ENCODE measurements at places on chromosomes 3 and 15.

- no peak for DNase-seq
These were observed 366.5 kb downstream of the LPP start for GRCh38 chr3:188520466-188520865.

DNA sequence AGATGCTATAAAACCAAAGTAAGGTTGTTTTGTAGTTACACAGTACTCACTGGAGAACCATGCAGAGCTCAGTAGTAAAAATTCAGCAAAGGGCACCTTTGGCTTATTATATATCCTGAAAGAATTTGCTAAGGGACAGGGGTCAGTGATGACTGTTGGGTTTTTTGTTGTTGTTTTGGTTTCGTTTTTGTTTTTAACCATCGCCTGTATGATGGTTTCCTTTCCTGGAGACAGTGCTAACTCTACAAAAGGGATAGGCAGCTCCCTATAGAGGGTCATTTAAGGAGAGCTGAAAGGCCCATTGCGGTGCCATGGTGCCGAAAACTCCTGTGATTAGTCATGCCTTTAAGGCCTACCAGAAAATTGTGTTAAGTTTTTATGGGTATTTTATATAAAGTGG, 118.2 kb upstream of the GOLIM4 start:
- DNase-seq = no peak

DNA sequence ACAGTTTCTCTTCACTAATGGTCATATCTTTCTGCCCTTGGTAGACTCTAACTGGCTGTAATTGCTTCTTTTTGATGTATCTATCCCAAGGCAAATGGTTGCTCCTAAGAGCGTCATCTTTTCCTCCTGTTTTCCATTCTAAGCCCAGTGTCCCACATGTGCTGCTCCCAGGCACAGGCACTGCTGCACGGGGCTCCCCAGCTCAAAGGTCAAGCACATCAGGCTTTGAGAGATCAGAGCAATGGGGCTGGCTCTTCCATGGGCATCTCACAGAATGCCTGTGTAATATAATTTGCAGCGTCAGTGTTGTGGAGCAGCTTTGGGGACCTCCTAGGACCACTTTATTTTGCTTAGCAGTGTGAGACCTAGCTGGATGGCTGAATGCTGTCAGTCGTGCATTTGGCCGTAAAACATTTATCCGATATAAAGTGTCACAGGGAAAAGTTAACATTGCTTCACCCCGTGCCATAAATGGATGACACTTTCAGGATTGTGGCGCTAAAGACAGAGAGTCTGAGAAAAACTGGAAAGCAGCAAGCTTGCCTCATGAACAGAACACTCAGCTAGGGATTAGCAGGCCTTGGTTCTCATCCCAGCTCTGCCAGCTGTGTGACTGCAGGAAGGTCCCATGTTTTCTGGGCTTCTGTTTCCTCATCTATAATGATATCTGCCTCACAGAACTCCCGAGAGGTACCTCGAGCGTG, 277.5 kb upstream of the TBL1XR1 start:
- DNase-seq = no peak

DNA sequence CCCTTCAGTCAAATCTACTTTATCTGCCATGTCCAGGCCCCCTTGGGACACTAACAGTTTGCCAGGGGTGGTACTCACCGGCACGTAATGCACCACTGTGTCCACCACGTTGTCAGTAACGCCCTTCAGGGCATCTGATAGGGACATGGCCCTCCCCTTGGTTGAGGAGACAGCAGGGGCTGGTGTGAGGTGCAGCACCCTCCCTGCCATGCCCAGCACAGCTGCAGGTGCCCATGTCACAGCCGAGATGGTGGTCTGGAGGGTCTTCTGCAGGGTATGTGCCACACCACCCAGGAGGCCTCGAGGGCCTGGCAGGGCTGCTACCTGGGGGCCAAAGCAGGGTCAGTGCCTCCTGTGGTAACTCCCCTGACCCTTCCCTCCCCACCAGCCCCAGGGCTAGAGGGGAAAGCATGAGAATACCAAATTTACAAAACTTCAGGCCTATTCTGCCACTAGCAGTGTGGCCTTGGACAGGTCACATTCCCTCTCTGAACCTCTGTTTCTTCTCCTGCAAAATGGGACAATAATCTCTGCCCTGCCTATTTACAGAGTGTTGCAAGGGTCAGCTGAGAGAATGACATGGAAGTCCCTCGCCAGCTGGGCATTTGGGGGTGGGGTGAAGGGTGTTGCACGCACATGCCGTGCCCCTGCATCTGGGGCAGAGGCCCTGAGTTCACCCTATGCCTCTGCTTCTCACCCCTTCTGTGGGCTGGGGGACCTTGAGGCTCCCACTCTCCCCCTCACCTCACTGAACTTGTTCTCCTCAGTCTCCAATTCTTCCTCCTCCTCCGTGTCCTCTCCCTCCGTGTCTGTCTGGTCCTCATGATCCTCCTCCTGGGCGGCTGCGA, 11.8 kb upstream of the KIF7 start:
- DNase-seq = no peak

GRCh38 chr15:74497584-74497983, 36.6 kb upstream of the UBL7 start:
- DNase-seq = no peak

- no peak for DNase-seq
These were observed 232.6 kb downstream of the MEX3B start for GRCh38 chr15:81813215-81813614.

- no peak for DNase-seq
These were observed 327.8 kb upstream of the ATP11B start for GRCh38 chr3:182465301-182466185.

- DNase-seq = no peak
These were observed 2.2 kb downstream of the FOXB1 start for GRCh38 chr15:60006203-60006862.

DNA sequence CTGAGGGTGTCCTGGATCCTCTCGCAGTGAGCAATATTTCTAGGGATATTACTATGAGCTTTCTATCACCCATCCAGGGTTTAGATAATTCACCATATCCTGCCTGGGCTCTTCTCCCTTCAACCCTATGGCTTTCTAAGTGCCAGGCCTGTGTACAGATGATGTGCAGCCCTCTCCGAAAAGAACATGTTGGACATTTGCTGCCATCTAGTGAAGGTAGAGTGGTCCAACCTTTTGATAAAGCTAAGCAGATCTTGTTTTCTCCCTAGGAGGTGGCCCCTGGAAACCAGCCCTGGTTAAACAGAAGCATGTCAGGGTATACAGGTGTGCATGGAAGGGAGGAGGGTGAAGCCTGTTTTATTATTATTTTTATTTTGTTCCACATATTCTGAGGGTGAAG, 27.9 kb upstream of the SCN10A start:
- no peak for DNase-seq

GRCh38 chr15:39959411-39959810, 25.5 kb downstream of the EIF2AK4 start:
- DNase-seq = no peak

DNA sequence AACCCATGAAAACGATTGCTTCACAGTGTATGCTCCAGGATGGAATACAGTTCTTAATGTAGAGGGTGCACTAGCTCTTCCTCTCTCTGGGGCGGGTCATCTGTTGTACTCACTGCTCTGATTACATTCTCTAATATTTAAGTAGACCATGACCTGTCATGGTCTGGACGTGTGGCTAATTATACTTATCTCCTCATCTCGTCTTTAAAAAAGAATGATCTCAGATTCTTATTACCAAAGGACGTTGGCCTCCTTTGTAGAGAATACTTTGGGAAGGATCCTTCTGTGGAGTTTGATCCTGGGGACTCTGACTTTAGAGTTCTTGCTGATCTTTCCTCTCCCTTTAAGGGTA, 48.4 kb upstream of the TRAK1 start:
- no peak for DNase-seq

DNA sequence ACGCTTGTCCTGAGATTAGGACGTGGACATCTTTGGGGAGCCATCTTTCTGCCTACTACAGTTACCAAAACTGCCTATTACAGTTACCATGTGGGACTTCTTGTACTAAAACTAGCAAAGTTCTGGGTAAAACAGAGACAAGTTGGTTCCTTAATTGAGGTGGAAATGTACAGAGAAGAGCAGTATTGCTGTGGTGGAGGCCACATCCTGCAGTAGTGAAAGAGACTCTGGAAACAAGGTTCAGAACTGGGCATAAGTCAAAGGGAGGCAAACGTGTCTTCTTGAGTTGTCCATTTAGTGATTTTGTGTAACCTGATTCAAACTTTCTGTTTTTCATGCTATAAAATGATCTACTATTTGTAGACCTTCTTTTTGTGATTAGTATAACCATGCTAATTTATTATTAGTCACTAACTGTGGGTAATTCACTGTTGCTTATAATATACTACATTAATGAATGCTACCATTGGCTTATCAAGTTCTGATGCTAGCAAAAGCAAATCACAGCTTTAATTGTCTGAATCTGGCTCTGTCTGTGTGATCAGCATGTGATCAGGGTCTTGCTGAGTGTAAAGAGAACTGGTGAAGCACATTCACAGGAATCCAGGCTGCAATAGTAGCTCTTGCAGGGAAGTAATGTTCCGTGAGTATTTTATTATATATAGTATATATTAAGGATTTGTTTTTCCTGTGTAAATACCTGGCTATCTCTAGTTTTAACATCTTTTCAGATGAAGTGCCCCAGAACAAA, 207.9 kb upstream of the GAP43 start:
- no peak for DNase-seq

DNA sequence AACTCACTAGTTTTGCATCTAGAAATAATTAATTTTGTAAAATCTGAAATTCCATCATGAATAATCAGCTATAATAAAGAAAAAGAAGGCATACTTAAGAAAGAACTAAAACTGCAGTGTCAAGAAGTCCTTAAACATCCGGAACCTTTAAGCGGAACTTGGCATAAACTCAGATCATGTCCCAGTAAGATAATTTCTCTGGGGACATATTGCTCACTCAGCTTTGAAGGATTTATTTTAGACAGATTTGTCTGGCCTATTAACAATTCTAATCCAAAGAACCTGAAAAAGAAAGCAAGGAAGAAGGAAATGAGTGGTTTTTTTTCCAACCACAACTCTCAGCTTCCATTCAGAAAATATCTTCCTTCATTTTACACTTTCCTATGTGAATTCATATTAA, 850.3 kb downstream of the ROBO1 start:
- no peak for DNase-seq

DNA sequence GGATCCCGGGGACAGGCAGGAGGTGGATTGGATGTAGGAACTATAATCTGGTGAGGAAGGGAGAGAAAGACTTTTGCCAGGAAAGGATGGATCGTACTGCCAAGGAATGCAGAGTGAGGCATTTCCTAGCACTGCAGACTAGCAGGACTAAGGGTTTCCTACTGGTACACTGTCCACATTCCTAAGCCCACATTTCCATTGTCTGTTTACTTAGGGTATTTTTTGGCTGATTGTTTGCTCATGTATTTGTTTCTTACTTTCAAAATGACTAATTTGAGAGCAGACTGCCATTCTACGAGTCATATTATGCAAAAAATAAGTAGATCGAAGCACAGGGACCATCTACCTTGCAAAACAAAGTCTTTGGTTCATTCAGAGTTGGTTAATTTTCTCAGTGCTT, 1029.5 kb upstream of the NR2F2 start:
- DNase-seq = no peak

DNA sequence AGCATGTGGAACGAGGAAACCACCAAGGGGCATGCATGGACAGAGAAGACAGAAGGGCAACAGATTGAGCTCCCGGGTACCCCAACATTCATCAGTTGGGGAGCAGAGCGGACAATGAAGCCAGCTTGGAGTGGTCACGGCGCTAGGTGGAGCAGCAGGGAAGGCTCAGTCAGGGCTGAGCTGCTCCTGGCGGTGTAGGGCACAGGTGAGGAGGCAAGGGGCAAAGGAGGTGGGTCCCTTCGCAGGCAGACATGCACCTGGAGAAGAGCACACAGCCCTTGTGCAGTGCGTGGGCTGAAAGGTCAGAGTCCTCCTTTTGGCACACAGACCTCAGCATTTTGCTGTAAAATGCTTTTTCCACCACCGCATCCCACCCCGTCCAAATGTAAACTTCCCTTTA, 90.0 kb upstream of the SLC6A6 start:
- no peak for DNase-seq

GRCh38 chr3:124248471-124249028, 256.6 kb upstream of the ROPN1 start:
- no peak for DNase-seq

DNA sequence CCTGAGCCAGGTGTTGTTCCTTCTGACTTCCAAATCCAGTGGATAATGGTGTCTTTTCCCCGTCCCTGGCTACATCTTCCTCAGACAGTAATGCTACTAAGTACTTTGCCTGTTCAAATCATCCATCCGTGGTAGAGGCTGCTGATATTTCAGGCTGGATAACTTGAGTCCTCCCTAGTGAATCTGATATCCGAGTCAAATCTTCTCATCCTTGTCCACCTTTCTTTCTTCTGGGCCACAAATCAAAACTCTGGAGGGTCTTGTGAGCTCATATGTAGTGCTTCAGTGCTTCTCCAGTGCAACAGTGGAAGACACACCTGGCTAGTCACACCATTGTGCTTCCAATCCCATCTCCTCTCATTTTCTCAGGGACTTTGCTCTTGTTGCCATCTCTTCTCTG, 11.2 kb downstream of the SH3GL3 start:
- no peak for DNase-seq

- no peak for DNase-seq
These were observed 300.5 kb upstream of the LRRFIP2 start for GRCh38 chr3:37474901-37475331.

DNA sequence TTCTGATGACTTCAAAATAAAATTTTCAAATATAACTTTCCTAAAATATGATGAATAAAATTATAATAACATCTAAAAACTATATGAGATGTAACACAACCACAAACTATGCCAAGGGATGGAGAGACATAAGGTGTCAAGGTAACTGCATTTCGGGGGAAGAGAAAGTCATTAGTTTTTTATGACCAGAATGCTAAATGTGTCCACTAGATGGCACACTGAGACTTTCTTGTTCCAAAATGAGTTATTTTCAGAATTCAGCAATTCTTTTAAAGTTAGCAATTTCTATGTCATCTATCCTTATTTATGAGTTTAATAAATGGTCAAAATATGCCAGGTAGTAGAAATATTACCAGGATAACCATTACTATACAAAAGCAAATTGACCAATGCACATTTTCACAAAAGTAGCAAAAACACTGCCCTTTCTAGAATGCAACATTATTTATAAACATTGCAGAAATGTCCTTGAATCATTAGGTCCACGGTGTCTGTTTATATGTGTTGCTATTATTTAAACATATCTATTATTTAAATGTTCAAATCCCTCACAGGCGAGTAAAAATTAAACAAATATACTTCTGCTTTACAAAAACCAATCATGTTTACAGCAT, 374.2 kb downstream of the PLCL2 start:
- no peak for DNase-seq

DNA sequence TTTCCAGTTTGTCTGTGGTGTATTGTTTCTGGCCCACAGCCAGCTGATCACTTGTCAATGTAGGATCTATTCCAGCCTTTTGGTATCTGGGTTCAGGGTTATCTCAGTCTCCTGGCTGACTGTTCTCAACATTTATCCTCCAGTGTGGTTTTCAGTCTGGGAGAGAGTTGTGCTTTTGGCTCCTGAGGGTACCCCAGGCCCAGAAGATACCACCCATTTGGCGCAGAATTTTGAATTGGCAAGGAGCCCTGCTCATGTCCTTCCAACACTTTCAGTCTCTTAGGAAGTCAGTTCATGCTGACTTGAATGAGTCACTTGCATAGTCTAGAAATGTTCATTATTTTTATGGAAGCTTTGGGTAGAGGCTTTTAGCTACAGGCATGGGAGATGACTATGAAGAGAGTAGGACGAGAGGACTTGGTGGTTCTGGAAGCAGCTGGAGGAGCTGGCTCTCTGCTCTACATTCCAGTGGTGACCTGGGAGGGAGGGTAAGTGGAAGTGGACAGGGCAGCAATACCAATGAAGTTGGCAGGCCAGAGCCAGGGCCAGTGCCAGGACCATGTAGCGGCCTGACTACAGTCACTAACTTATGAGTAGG, 7.2 kb downstream of the POLR2H start:
- no peak for DNase-seq
